ENCODE measurements at places on chromosomes 4 and X. TPM values are rescaled to one million over a fixed set of nuclear protein-coding genes. Genes with fewer than 3 reads are reported as not detected.

DNA sequence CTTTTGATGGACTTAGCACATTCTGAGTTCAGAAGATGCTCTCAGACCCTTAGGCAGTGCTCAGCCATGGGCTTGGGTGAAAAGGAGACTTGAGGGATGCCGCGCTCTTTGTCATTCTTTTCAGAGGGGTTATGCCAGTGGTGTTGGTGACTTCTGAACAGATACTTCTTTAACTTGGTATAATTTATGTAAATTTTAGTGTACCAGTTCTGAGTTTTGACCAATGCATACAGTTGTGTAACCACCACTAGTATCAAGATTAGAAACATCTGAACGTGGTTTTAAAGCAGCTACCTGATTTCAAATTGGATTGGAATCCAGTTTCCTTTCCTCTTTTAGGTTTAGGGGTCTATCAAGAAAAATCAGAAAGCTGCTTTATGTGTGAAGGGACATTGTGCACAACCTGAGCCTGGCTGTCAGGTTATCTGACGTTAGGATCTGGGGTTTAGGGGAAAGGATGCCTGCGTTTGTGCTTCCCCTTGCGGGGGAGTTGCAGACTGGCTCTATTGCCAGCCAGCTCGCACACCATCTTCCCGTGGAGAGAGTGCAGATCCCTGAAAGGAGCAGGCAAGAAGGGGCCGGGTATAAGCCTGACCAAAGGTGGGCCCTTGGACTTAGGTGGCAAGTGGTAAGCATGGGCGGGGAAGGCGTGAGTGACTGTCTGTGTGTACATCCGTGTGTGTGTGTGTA, 19.0 kb downstream of the SMS start:
- DNase-seq, result no peak

The TLR1 gene
- not detected for polyA plus RNA-seq

DNA sequence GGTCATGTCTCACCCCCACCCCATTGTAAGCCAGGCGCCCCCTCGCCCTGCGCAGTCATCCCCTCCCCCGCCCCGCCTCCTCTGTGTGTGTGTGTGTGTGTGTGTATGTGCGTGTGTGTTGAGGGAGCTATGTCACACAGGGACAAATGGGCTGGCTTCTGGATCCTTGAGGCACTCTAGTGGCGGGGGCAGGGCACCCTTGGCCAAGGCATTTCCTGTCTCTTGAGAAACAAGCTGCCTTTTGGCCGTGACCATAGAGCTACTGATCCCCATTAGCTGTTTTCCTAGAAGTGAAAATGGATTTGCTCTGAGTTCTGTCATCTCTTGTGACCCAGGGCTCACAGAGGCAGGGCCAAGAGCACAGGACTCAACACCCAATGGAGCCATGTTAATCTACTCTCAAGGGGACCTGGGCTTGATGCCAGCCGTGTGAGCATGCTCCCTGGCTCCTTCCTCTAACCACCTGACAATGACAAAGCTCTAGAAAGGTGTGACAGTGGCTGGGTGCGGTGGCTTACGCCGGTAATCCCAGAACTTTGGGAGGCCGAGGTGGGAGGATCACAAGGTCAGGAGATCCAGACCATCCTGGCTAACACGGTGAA, 162.5 kb upstream of the BCOR start:
- DNase-seq, result no peak

DNA sequence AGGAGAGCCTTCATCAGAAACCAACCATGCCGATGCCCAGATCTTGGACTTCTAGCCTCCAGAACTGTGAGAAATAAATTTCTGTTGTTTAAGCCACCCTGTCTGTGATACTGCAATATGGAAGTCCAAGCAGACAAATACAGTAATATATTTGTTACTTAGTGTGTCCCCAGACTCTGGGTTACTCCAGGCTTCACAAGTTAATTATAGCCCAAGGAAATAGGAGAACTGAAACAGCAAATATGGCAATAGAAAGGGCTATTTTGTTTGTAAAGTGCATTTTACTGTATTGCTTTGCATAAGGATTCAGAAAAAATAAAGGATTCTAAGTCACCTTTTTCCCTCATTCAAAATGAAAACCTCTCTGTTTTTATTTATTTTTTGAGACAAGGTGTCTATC, 15.7 kb downstream of the TIGD4 start:
- DNase-seq, result no peak

The USP17L21 gene
- polyA plus RNA-seq, result not detected

Measured in SK-N-SH (cell line).